ENCODE measurements at places on chromosomes 3 and 15.

- peak overlapping the region; percentile 93 for H3K27ac ChIP-seq
- no peaks in the 10 kb centered on the region for H3K36me3 ChIP-seq
- H3K4me1 ChIP-seq: peaks cover 29% of the 10 kb centered on the region
- no peaks in the 10 kb centered on the region for H3K27me3 ChIP-seq
- DNase-seq: no peak
- H3K4me3 ChIP-seq: peak overlapping the region; percentile 74
These were observed 648.9 kb upstream of the ALCAM start for GRCh38 chr3:104717828-104718196.

DNA sequence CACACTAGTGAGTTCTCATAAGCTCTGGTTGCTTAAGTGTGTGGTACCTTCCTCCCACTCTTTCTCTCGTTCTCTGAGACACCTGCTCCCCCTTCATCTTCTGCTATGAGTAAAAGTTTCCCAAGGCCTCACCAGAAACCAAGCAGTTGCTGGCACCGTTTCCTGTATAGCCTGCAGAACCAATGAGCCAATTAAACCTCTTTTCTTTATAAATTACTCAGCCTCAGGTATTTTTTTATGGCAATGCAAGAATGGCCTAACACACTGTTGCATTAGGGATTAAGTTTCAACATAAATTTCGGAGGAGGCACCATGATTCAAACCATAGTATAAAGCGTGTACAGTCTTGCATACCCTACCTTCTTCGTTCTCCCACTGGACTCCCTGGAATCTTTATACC is 252.3 kb upstream of the CHRM5 start:
- no peaks in the 10 kb centered on the region for H3K27me3 ChIP-seq
- H3K36me3 ChIP-seq: no peaks in the 10 kb centered on the region
- no peak overlapping the region for H3K27ac ChIP-seq
- no peak overlapping the region for H3K4me3 ChIP-seq
- no peak for DNase-seq

- H3K4me1 ChIP-seq: no peaks in the 10 kb centered on the region
- no peak for DNase-seq
- no peak overlapping the region for H3K4me3 ChIP-seq
- H3K36me3 ChIP-seq: no peaks in the 10 kb centered on the region
- H3K27ac ChIP-seq: no peak overlapping the region
These were observed 491.1 kb downstream of the AGBL1 start for GRCh38 chr15:86570738-86571137.

GRCh38 chr3:166291186-166291955 is 454.1 kb upstream of the BCHE start:
- H3K27ac ChIP-seq: no peak overlapping the region
- H3K4me3 ChIP-seq: no peak overlapping the region
- H3K36me3 ChIP-seq: no peaks in the 10 kb centered on the region
- DNase-seq: no peak

GRCh38 chr3:16861432-16861831 is 23.3 kb upstream of the PLCL2 start:
- no peaks in the 10 kb centered on the region for H3K4me1 ChIP-seq
- H3K27me3 ChIP-seq: peaks cover 5% of the 10 kb centered on the region
- DNase-seq: no peak
- no peak overlapping the region for H3K27ac ChIP-seq
- H3K4me3 ChIP-seq: no peak overlapping the region

- no peak for DNase-seq
- no peak overlapping the region for H3K4me3 ChIP-seq
- H3K27ac ChIP-seq: no peak overlapping the region
- no peaks in the 10 kb centered on the region for H3K4me1 ChIP-seq
- H3K36me3 ChIP-seq: no peaks in the 10 kb centered on the region
These were observed 8.0 kb upstream of the ITIH3 start for GRCh38 chr3:52786330-52787215.

Measured in activated B cell treated with CpG ODN at 0.5 μM for 24 hours (primary cell).